ENCODE measurements at places on chromosomes 12 and 14.

GRCh38 chr12:68967046-68967445 is 34.1 kb upstream of the CPM start:
- no peak for ATAC-seq

GRCh38 chr12:123337070-123337469 is 27.6 kb downstream of the SBNO1 start:
- ATAC-seq: no peak

DNA sequence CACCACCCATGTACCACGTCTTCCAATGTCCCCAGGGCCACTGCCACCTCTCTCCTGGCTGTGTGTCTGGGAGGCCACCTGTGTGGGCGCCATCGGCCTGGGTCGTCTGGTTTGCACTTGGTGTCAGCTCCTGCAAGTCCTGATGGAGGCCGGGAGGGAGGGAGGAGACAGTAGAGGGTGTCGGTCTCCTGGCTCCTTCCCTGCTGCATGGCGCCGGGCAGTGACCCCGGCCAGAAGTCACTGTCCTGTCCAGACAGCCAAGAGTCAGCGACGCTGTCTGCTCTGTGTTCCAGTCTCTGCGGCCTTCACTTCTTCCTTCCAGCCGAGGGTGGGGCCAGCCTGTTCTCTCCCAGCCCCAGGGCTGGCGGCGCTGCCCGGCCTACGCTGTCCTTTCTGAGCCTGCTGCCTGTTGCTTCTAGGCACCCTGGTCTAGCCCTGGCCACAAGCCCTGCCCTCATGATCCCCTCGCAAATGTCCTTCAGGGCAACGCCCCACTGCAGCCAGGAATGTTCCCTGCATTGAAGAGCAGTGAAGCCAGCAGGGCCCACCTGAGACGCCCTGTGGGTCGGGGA is 13.0 kb upstream of the LBHD2 start:
- no peak for ATAC-seq

- ATAC-seq: no peak
These were observed 994.5 kb upstream of the FLRT2 start for GRCh38 chr14:84535484-84535883.

GRCh38 chr14:55749201-55749812 is 169.3 kb downstream of the KTN1 start:
- ATAC-seq: no peak

GRCh38 chr14:48382961-48383360 is 707.6 kb upstream of the MDGA2 start:
- peak; percentile 27 for ATAC-seq

DNA sequence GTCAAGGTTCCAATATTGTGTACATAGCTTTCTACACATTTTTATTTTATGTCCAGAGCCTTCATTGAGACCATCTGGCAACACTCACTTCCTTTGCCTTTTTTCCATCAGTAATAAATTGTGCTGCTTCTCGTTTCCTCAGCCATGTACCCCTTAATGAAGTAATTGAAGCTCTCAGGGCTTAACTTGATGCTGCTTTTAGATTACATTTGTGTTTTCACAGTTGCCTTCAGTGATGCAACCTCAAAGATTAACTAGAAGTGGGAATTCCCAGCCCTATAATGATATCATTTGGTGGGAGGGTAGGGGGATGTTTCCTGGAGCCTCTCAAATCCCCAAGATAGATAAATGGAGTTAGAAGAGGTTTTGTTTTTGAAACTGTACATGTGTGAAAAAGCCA is 80.2 kb upstream of the KRR1 start:
- ATAC-seq: no peak

DNA sequence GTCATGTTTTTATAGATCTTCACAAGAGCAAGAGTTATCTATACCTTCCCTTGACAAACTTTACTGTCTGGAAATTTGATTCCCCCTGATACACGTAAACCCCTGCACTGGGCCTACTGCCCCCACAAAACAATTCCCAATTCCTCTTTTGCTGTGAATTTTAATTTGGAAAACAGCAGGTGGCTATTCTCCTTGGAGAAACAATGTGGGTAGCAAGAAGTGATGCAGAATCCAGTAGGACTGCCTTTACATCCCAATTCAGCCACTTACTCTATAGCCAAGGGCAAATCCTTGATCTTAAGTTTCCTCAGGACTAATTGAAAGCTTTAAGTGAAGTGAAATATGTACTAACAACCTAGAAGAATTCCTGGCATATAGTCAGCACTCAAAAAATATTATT is 129.3 kb downstream of the ACSS3 start:
- ATAC-seq: no peak

- no peak for ATAC-seq
These were observed 33.4 kb upstream of the PNMA1 start for GRCh38 chr14:73747379-73748211.

- no peak for ATAC-seq
These were observed 72.7 kb downstream of the MYRFL start for GRCh38 chr12:69897744-69898143.

- ATAC-seq: no peak
These were observed 81.2 kb upstream of the ATXN7L3B start for GRCh38 chr12:74456431-74456830.

- no peak for ATAC-seq
These were observed 138.0 kb upstream of the EGLN3 start for GRCh38 chr14:34088914-34089313.

- ATAC-seq: no peak
These were observed 6.2 kb downstream of the AACS start for GRCh38 chr12:125071456-125071855.

DNA sequence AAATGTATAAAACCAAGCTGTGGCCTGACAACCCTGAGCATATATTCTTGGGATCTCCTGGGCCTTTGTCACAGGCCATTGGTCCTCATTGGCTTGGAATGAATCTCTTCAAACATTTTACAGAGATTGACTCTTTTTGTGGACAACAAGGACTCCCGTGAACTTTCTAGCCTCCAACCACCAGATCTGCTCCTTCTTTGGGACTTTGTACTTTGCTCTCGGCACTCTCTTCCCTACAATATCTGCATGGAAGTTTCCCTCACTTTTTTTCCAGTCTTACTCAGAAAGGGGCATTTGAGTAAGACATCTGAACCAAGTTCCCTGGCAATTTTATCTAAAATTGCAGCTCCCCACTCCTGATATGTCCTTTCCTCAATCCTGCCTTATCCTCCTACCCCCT is 158.8 kb downstream of the PHLDA1 start:
- no peak for ATAC-seq

GRCh38 chr12:39205969-39206368 is 237.0 kb downstream of the KIF21A start:
- peak; percentile 31 for ATAC-seq

DNA sequence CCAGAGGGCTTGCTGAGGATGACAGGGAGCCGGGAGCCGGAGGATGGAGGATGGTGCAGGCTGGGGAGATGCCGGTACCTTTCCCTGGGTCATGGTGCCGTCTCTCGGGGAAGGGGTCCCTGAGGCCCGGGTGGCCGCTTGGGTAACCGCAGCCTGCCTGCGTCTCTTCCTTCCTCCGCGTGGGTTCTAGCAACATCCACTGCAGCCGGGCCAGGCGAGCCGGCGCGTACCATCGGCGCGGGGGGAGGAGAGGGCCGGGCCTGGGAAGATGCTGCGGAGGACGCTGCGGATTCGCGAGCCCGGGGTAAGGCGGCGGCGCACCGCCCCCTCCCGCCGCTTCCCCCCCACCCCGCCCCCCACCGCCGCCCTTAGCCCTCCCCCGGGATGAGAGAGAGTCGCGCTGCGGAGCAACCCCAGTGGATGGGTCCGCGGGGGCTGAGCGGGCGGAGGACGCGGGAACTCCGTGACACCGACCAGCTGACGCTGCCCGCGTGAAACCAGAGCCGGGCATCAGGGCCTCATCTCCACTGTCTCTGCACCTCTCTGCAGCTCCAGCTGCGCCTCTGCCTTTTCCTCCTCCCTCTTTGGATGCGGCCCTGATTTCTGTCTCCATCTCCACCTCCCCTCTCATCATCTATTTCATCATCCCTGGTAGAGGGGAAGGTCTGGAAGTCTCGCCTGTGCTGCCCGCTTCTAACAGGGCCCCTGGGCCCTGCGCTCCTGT is at the start of gene FAIM2:
TSS of gene FAIM2 (minus strand) at position 201 of the 724 bp plus-strand sequence. CDS start at position 93, 108 bp downstream.
- ATAC-seq: peak; percentile 50

DNA sequence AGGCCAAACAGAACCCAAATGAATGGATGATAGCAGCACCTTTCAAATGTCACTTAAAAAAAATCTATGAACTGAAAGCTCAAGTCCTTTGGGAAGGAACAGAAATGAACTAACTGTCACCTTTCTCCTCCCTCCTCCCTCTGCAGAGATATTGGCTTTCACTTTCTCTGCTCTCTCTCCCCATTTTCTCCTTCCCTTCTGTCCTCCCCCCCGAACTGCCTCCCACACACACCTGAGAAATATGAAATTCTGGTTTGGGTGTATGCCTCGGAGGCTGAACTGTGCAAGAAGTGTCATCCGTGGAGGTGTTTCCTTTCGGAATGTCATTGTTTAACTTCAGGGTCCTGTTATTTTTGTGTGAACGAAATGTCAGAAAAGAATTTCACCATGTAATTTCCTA is 87.8 kb downstream of the NEDD1 start:
- no peak for ATAC-seq

DNA sequence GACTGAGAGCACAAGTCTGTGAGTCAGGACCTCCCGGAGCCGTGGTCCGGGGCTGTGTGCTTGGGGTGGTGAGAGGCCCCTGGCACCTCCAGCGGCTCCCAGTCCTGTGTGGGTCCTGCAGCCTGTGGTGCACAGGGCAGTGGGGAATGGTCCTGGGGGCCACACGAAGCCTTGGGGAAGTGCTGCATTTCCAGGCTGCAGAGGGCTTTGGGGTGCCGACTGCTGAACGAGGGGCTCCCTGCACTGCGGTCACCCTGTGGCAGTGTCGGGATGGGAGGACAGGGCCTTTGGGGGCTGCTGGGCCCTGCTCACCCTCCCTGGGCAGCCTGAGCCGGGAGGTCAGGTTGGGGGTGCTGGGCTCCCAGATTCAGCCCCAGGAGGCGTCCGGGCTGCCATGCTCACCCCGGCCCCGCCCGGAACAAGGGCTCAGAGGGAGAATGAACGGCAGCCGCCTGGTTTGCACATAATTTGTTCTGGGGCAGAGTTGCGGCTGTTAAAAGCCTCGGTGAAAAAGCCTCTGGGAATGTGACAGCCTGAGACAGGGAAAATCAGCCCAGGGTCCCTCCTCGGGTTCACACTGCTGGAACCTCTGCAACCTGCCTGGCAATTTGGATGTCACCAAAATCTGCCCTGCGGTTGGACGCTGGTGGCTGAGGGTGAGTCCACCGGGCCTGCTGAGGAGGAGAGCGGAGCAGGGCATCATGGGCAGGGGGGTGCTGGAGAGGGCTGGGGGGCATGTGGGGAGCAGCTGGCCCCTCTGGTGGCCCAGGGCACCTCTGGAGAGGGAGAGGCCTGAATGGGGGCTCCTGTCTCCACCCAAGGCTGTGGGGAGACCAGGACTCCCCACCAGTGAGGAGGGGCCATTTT is 109.2 kb downstream of the KIF26A start:
- peak; percentile 12 for ATAC-seq

DNA sequence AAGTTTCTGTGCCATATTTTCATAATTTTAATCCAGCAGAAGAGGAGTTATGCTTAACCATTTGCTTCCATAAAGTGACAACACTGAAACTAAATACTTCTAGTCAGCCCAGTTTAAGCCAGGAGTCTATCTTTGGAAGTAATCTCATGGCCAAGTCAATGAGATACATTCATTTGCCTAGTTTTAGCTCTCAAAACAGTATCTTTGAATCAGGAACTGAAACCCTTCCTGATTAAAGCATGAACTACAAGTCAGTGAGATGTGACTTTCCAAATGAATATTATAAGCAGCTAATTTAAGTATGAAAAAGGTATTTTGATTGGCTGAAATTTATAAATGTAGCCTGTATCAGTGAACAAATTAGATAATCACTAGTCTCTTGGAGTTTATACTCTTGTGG is 491.5 kb downstream of the SLC6A15 start:
- no peak for ATAC-seq

DNA sequence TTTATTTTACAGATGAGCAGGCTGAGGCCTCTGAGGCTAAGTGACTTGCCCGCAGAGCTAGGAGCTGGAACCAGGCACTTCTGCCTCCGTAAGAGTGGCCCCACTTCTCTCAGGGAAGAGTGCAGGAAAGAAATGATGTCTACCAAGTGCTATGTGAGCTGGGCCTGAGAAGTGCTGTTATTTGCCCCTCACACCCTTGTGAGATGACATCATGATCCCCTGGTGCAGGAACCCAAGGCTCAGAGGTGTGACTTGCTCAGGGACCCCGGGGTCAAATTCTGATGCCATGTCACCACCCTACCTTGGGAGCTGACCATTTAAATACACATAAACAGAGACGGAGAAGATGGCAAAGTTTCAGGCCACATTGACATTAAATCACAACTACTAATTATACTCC is 63.7 kb upstream of the DDX11 start:
- ATAC-seq: no peak

GRCh38 chr12:41053046-41053445 is 135.1 kb upstream of the PDZRN4 start:
- no peak for ATAC-seq

DNA sequence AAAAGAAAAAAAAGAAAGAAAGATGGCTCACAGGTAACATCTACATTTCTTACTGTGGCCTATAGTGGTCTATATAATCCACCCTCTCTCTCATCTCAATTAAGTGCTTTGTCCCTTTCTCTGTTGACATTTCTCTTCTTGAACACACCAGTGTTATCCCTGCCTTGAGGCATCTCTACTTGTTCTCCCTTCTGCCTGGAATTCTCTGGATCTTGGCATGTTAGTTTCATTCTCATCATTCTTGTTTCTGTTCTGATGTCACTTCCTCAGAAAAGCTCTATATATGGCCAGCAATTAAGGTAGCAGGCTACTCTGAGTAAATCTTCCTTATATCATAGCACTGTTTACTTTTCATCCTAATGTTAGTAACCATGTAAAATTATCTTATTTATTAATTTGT is 155.7 kb upstream of the PDZRN4 start:
- ATAC-seq: no peak

GRCh38 chr14:64279704-64280668 is 14.2 kb downstream of the ESR2 start:
- ATAC-seq: no peak

GRCh38 chr12:20370866-20371519 is 2.7 kb downstream of the PDE3A start:
- ATAC-seq: no peak

DNA sequence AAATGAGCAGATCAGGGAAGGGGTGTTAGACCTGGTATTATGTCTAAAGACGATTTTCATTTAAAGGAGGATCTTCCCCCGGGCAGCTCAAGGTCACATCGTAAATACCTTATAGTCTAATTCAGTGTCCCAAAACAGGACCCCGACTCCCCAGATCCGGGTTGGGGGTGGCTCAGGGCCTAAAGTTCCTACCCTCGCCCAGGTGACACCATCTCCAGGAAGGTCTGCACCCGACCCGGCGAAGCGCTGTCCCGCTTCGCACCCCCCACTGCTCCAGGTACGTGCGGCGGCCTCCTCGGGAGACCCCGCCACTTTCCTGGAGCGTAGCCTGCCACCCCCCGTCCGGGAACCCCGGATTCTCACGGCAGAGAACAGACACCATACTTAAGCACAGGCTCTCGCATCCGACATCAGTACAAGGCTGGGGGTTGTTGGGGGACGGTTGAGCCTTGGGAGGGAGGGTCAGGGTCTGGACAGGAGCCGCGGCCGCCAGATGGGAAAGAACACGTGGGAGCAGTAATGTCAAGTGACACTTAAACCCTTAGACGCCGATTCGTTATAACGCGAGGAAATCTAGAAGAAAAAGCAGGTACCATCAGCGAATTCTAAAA is 556 bp downstream of the TIMM9 start:
- peak; percentile 77 for ATAC-seq

Measured in stimulated activated memory B cell treated with anti-CD40 and anti-IgM and Interleukin-4, amounts not matched to agents 10 μg/mL and 1 μg/mL and 100 μg/mL, for 72 hours (primary cell).